ENCODE measurements at places on chromosomes 6 and 20. TPM values are rescaled to one million over a fixed set of nuclear protein-coding genes. Genes with fewer than 3 reads are reported as not detected.

Gene MAP7
- total RNA-seq, result 0.48 TPM

- no peak for DNase-seq
These were observed 14.9 kb upstream of the DDO start for GRCh38 chr6:110430236-110430635.

GRCh38 chr20:40683894-40684268 lies 5.2 kb downstream of the MAFB start:
- DNase-seq, result no peak

DNA sequence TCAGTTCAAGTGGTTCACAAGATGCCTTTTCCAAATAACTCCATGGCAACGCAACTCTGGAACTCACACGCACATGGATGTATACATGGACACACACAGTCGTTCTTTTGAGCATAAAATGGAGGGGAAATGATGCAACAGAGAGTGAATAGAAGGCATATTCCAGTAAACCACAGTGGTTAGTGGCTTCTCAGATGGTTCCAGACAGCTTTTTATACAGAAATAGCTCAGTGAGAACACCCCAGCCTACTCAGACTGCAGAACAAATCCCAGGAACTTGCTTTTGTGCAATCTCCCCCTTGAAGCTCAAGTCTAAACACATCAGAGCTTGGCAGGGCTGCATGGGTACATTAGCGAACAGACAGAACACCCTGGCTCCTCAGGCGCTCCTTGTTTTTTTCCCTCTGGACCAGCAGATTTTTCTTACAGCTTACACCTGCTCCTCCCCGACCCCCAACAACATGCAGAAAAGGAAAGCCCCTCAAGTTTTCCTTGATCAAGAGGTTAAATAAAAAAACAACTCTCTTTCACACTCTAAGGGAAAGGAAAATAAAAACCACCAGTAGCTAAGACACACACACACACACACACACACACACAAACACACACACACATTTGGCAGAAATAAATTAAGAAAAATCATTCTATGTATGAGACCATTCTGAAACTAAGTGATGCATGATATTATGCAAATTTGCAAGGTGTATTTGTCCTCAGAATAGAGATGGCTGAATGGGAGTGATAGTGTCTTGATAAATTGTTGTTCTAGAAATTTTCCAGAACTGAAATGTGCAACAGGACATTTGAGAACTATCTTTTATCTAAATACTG lies 51.2 kb upstream of the RANBP9 start:
- peak; percentile 40 for DNase-seq

DNA sequence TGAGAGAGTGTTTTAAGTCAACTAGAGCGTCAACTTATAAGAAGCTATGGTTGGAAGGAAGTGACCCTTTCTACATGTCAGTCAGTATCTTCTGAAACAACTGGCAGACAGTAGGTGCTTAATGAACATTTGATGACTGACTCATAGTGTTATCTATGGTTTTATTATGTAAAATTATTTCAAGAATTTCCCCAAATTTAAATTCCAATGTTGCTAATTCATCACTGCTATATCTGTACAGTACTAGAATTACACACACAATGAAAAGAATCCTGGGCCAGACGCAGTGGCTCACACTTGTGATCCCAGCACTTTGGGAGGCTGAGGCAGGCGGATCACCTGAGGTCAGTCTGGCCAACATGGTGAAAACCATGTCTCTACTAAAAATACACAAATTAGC lies 721.4 kb upstream of the FLRT3 start:
- no peak for DNase-seq

All from activated naive CD8-positive, alpha-beta T cell treated with anti-CD3 and anti-CD28 coated beads, Interleukin-2, amount 10 ng/mL, durations not matched to agents 7 days and 5 days (primary cell).